Stomach (tissue), 19 donors: ENCODE measurements at places on chromosomes 7 and 10. TPM values are rescaled to one million over a fixed set of nuclear protein-coding genes. Genes with fewer than 3 reads are reported as not detected.

DNA sequence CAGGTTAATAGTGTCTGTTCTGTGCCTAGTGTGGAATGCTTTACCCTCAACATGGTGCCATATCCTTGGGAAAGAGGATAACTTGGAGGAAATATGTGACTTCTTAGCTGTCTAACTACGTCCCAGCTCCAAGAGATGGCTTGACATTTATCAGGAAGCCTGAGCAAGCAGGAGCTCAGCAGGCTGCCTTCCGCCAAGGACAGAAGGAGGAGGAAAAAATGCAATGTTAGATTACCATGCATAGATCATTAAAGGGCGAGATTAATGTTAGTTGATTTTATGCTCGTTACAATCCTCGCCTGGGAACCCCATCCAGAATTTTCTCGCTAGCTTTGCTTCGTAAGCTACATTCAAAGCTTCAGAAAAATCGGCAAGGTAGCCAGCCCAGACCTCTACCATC, 97.8 kb downstream of the GFRA1 start:
- DNase-seq: no peak
- H3K36me3 ChIP-seq: no peaks in the 10 kb centered on the region

GRCh38 chr10:3772361-3773171, 12.4 kb downstream of the KLF6 start:
- H3K4me1 ChIP-seq: peaks cover 38% of the 10 kb centered on the region
- no peak for DNase-seq
- no peak overlapping the region for H3K4me3 ChIP-seq
- no peak overlapping the region for H3K27ac ChIP-seq
- peaks cover 16% of the 10 kb centered on the region for H3K36me3 ChIP-seq

DNA sequence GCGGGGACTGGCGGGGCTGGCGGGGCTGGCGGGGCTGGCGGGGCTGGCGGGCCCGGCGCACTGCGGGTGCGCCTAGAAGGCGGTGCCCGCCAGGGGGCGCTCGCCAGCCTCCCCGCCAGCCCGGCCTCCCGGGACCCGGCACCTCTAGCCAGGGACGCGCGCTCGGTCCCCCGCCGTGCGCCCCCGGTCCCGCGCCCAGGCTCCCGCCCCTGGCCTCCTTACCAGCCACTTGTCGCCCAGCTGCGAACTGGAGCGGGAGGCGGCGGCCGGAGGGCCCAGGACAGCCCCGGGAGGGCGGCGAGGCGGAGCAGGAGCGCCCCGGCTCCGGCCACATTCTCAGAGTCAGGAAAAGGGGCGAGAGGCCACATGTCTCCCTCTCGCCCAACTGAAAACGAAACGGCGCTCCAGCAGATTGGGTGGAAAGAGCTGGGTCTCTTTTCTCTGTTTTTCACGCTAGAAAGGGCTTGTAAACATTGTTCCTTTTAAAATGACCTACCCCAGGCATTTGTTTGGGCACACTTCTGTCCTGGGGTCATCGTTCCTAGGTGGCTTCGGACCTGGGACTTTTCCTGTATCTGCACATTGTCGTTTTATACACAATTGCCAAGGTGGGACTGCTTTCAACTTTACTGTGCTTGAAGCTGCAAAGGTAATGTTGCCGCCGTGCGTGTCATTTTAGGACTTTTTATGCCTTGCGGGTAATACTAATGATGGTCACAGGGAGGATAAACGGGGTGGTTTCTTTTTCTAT, 378 bp upstream of the PRKCQ start:
- H3K4me1 ChIP-seq: peaks cover 5% of the 10 kb centered on the region
- no peaks in the 10 kb centered on the region for H3K36me3 ChIP-seq
- H3K27me3 ChIP-seq: peaks cover 16% of the 10 kb centered on the region
- H3K4me3 ChIP-seq: peak overlapping the region; percentile 77
- peak overlapping the region; percentile 86 for H3K27ac ChIP-seq

DNA sequence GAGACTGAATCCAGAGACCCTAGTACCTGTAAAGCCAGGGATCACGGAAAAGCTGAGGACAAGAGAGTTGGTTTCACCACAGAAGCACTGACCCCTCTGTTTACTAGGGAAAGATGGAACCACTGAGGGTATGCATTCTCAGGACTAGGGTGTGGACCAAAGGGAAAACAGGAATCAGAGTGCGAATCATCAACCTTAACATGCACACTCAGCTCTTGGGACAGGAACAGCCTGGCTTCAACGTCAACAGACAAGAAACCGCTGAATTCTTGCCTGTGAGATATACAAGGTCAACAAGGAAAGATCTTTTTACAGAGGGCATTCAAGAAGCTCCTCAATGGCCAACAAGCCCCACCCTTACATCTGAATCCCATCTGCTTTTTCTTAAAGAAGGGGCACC, 14.9 kb downstream of the TNRC18 start:
- H3K27ac ChIP-seq: no peak overlapping the region
- no peak for DNase-seq
- H3K4me1 ChIP-seq: peaks cover 41% of the 10 kb centered on the region

DNA sequence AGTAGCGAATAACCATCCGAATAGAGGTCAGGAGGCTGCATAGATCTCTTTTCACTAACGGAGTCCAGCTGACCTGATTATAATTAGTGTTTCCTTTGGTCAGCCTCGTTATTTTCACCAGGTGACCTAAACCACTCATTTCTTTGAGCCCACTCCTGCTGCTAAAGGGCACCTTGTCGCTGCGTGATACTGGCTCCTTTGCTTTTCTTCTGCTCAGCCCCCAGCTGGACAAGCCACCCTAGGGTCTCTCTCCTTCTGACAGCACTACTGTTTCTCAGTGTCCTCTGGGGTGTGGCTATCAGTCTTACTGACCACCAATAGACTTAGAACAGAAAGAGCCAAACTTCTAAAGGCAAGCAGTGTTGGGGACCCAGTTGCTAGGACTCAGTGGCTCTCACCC, 2.7 kb upstream of the IGFBP3 start:
- no peak for DNase-seq
- no peak overlapping the region for H3K4me3 ChIP-seq
- H3K4me1 ChIP-seq: peaks cover 30% of the 10 kb centered on the region
- no peak overlapping the region for H3K27ac ChIP-seq
- H3K27me3 ChIP-seq: peaks cover 6% of the 10 kb centered on the region

GRCh38 chr10:95818010-95818409, 62.0 kb downstream of the ENTPD1 start:
- H3K27me3 ChIP-seq: no peaks in the 10 kb centered on the region
- no peak overlapping the region for H3K4me3 ChIP-seq
- DNase-seq: no peak

The SUN3 gene
- not detected for total RNA-seq

The CAMK2B gene
- 7.6 TPM for total RNA-seq

DNA sequence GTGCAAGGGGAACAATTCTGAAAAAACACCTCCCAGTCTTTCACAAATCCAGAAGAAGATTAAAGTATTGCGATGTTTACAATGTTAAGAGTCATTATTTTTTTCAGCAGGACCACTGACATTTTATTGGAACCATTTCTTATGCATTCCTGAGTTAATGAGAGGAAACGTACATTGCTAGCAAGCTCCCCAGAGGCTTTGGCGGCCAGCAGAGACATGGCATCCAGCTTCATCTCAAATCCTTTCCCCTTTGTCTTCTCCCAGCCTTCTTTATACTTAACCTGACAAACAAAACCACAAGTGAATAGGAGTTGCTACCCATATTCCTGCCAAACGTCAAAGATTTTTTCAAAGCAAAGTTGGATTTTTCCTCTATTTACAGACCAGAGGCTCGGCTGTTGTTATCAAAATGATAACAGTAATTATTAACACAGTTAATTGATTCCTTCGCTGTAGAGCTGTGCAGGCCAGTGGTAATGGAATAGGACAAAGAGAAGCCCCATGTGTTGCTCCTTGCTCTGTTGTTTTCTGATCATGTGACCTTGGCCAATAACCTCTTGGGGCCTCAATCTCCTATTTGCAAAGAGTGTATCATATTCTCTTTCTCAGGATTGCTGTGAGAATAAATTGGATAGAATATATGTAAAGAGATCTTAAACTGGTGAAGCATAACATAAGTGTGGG, 32.0 kb downstream of the NRAP start:
- peaks cover 11% of the 10 kb centered on the region for H3K4me1 ChIP-seq
- H3K4me3 ChIP-seq: no peak overlapping the region
- no peak for DNase-seq
- H3K27me3 ChIP-seq: no peaks in the 10 kb centered on the region

- peaks cover 6% of the 10 kb centered on the region for H3K4me1 ChIP-seq
- H3K27me3 ChIP-seq: no peaks in the 10 kb centered on the region
- H3K27ac ChIP-seq: no peak overlapping the region
- no peak for DNase-seq
- H3K36me3 ChIP-seq: no peaks in the 10 kb centered on the region
Observed at GRCh38 chr10:118115701-118116100, 69.0 kb upstream of the RAB11FIP2 start.

The ZNF655 gene
- total RNA-seq: 101 TPM

- no peaks in the 10 kb centered on the region for H3K36me3 ChIP-seq
- no peaks in the 10 kb centered on the region for H3K27me3 ChIP-seq
- H3K4me3 ChIP-seq: no peak overlapping the region
- H3K4me1 ChIP-seq: no peaks in the 10 kb centered on the region
- no peak overlapping the region for H3K27ac ChIP-seq
Observed at GRCh38 chr7:138032186-138032585, 30.3 kb upstream of the CREB3L2 start.

GRCh38 chr7:50869108-50869725, 86.5 kb upstream of the GRB10 start:
- no peaks in the 10 kb centered on the region for H3K36me3 ChIP-seq
- DNase-seq: no peak
- no peak overlapping the region for H3K27ac ChIP-seq
- H3K27me3 ChIP-seq: no peaks in the 10 kb centered on the region
- no peaks in the 10 kb centered on the region for H3K4me1 ChIP-seq
- no peak overlapping the region for H3K4me3 ChIP-seq

DNA sequence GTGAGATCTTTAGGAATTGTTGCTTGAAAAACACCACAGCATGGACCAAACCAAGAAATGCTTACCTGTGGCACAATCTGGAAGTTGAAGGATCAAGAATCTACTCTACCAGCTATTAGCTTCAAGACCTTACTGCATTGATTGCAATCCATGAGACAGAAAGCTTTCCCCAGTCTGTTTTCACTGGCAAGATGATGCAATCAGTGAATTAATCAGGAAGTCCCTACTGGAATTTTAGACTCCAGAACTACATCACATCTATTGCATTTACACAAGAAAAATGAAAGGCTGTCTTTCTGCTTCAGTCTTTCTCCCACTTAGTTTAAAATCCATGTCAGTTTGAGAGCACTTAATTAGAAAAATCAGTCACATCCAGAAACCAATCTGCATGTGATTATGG, 191.7 kb downstream of the TFEC start:
- no peaks in the 10 kb centered on the region for H3K36me3 ChIP-seq
- no peaks in the 10 kb centered on the region for H3K27me3 ChIP-seq
- H3K4me1 ChIP-seq: no peaks in the 10 kb centered on the region
- no peak for DNase-seq
- no peak overlapping the region for H3K27ac ChIP-seq
- no peak overlapping the region for H3K4me3 ChIP-seq

DNA sequence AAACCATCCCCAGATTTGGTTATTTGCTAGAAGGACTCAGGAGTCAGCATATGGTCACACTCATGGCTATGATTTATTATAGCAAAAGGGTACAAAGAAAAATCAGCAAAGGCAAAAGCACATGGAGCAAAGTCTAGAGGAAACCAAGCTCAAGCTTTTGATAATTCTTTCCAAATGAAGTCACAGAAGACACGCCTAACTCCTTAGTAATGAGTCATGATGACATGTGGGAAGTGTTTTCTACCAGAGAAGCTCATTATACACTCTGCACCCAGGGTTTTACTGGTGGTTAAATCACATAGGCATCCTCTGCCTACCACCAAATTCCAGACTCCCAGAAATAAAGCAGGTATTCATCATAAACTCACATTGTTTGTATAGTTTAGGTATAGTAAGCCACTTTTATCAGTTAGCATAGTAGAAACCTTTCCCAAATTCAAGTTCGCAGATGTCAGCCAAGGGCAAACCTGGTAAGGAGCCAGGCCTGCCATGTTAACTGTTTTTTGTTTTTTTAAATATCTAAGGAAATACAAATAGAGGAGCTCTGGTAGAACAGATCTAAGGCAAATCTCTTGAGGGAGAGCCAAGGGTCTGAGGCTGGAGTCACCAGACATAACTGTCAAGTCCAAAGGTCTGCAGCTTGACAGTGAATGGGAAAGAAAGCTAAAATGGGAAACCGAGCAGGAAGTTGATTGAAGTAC, 15.4 kb upstream of the HIBADH start:
- H3K4me3 ChIP-seq: no peak overlapping the region
- H3K27me3 ChIP-seq: no peaks in the 10 kb centered on the region
- DNase-seq: no peak
- H3K4me1 ChIP-seq: peaks cover 15% of the 10 kb centered on the region
- peak overlapping the region; percentile 81 for H3K27ac ChIP-seq

The ZNF853 gene
- 30.9 TPM for total RNA-seq

The SUGCT gene
- total RNA-seq: 3.1 TPM

GRCh38 chr7:70402069-70402468, 729.9 kb upstream of the GALNT17 start:
- H3K36me3 ChIP-seq: no peaks in the 10 kb centered on the region
- H3K4me3 ChIP-seq: no peak overlapping the region
- DNase-seq: no peak

DNA sequence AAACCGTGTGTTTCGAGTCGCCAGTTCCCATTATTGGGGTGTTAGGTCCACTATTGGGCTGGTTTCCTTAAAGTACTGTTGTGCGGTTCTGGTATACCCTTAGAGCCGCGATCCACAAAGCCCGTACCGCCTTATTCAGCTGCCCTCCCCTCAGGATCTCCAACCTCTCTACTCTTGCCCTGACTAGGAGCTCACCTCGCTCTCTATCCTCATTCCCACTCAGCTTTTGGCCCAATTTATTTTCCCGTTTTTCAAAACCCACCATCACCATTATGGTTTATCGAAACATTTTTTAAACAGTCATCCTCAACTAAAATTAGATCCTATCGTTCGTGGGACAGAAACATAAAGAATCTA, 461 bp upstream of the ETV1 start:
- H3K36me3 ChIP-seq: no peaks in the 10 kb centered on the region
- H3K4me1 ChIP-seq: peaks cover 17% of the 10 kb centered on the region
- H3K27ac ChIP-seq: peak overlapping the region; percentile 76
- H3K27me3 ChIP-seq: no peaks in the 10 kb centered on the region
- H3K4me3 ChIP-seq: peak overlapping the region; percentile 53
